Smooth muscle cell of trachea (primary cell): ENCODE measurements at places on chromosomes 1 and 21. TPM values are rescaled to one million over a fixed set of nuclear protein-coding genes. Genes with fewer than 3 reads are reported as not detected.

The ADGRB2 gene
- total RNA-seq = 7.4 and 25.0 TPM in 2 replicates

The S100A3 gene
- 2.8 and 8.6 TPM in 2 replicates for total RNA-seq

The CLCA1 gene
- total RNA-seq = 0.15 and 0.17 TPM in 2 replicates

The SNAP47 gene
- total RNA-seq = 63.1 and 79.2 TPM in 2 replicates

The WDR47 gene
- 16.0 and 20.5 TPM in 2 replicates for total RNA-seq

The TCHHL1 gene
- total RNA-seq = not detected in 2 replicates

The DMRTA2 gene
- 0.15 and 0.50 TPM in 2 replicates for total RNA-seq

The TFF3 gene
- 0.17 and 0.29 TPM in 2 replicates for total RNA-seq

The ENAH gene
- 86.2 and 99.9 TPM in 2 replicates for total RNA-seq

The SH2D1B gene
- total RNA-seq = not detected in 2 replicates

The PRKCZ gene
- 1.5 and 2.5 TPM in 2 replicates for total RNA-seq

The ROR1 gene
- 9.7 and 21.2 TPM in 2 replicates for total RNA-seq

The PLPPR4 gene
- total RNA-seq = 1.9 and 3.3 TPM in 2 replicates

The S100A1 gene
- 0.17 TPM in 1 of 2 replicates, not detected in the other for total RNA-seq

The DENND2D gene
- 3.3 and 22.7 TPM in 2 replicates for total RNA-seq

The CXADR gene
- 1.2 and 2.2 TPM in 2 replicates for total RNA-seq

The NPL gene
- 1.3 and 2.8 TPM in 2 replicates for total RNA-seq

The RLF gene
- total RNA-seq = 24.6 and 29.4 TPM in 2 replicates

The CYP4Z1 gene
- total RNA-seq = not detected in 2 replicates

The ELF3 gene
- total RNA-seq = under 0.01 and 1.2 TPM in 2 replicates

The WNT3A gene
- total RNA-seq = not detected in 2 replicates

The TINAGL1 gene
- 0.99 and 1.7 TPM in 2 replicates for total RNA-seq

The LMX1A gene
- not detected in 2 replicates for total RNA-seq

The IFI44L gene
- 7.6 and 9.0 TPM in 2 replicates for total RNA-seq

The LRRC38 gene
- not detected in 2 replicates for total RNA-seq

The SYPL2 gene
- 0.29 and 1.2 TPM in 2 replicates for total RNA-seq

The OR2L13 gene
- not detected in 2 replicates for total RNA-seq

The KCNH1 gene
- 0.15 TPM in 1 of 2 replicates, not detected in the other for total RNA-seq

The AIM2 gene
- 0.58 TPM in 1 of 2 replicates, not detected in the other for total RNA-seq

The TFF1 gene
- total RNA-seq = not detected in 2 replicates

The CELA2B gene
- not detected in 2 replicates for total RNA-seq

The PDZK1IP1 gene
- 0.50 TPM in 1 of 2 replicates, not detected in the other for total RNA-seq
